ENCODE measurements at places on chromosomes 12 and 14.
A peak's percentile ranks its signal among the peaks of the same experiment; 100 is the strongest.

DNA sequence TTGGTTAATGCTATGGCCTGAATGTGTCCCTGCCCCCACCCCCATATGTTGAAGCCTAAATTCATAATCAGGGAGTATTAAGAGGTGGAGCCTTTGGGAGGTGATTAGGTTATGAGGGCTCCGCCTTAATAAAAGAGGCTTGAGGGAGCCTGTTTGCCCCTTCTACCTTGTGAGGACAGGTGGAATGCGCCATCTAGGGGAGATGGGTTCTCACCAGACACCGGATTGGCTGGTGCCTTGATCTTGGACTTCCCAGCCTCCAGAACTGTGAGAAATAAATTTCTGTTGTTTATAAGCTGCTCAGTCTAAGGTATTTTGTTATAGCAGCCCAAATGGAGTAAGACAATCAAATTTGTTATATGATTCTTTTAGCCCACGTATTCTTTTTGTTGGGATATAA, 148.3 kb downstream of the PTCSC3 start:
- no peak for DNase-seq

- no peak for DNase-seq
Observed at GRCh38 chr12:96354326-96354725, 45.9 kb downstream of the CDK17 start.

DNA sequence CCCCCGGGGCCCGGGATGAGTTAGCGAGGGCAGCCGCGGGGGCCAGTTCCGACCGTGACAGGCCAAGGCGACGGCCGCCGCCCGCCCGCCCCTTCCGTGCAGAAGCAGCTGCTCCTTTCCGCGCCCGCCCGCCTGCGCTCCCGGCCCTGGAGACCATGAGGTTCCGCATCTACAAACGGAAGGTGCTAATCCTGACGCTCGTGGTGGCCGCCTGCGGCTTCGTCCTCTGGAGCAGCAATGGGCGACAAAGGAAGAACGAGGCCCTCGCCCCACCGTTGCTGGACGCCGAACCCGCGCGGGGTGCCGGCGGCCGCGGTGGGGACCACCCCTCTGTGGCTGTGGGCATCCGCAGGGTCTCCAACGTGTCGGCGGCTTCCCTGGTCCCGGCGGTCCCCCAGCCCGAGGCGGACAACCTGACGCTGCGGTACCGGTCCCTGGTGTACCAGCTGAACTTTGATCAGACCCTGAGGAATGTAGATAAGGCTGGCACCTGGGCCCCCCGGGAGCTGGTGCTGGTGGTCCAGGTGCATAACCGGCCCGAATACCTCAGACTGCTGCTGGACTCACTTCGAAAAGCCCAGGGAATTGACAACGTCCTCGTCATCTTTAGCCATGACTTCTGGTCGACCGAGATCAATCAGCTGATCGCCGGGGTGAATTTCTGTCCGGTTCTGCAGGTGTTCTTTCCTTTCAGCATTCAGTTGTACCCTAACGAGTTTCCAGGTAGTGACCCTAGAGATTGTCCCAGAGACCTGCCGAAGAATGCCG, 699 bp downstream of the MGAT2 start:
- DNase-seq = peak; percentile 25

DNA sequence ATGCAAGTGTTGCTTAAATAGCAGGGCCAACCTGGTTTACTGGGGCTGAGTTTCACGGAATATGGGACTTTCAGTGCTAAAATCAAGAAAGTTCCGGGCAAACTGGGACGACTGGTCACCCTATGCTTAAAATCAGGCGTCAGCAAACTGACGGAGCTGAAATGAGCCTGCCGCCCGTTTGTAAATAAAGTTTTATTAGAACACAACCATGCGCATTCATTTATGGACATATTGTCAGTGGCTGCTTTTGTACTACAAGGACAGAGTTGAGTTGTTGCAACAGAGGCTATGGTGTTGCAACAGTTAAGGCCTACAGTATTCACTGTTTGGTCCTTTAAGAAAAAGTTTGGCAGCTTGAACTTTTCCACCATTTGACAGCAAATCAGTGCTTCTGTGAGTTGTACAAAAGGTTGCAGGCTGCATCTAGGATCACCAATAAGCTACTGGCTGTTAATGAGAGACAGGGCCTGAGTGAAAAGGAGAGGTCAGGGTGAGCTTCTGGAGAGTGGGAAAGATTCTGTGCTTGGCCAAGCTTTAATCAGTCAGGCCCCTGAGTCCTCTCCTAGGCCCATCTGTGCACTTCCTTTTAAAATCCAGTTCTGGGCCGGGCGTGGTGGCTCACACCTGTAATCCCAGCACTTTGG, 13.3 kb downstream of the SELPLG start:
- DNase-seq = no peak

DNA sequence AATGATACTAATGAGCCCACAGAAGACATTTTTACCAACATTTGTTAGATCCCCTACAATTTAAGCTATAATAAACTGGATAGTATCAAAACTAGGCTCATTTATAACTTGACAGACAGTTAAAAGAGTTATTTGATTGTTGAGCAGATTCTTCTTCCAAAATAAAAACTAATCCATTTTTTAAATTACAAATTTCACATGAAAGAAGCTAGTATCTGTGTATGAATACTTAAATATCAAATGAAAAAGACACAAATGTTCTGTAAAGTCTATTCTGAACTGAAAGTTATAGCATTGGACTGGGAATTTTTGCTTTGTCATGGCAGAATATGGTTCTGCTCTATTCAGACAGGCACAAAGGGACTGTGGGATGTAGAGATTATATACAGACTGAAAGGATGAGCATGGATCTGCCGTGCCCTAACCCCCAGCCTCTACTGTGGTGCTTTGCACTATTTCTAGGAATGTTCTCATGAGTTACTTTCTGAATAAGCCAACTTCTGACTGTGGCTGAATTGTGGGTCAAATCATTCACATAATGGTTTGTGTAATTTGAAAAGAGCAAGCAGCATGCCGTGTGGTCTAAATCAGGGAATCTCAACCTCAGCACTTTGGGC, 352.7 kb downstream of the KCNH5 start:
- DNase-seq = no peak

GRCh38 chr14:52112336-52113018, 43.6 kb upstream of the NID2 start:
- no peak for DNase-seq

GRCh38 chr14:21997300-21997699, 323.7 kb upstream of the OR4E1 start:
- peak; percentile 47 for DNase-seq

DNA sequence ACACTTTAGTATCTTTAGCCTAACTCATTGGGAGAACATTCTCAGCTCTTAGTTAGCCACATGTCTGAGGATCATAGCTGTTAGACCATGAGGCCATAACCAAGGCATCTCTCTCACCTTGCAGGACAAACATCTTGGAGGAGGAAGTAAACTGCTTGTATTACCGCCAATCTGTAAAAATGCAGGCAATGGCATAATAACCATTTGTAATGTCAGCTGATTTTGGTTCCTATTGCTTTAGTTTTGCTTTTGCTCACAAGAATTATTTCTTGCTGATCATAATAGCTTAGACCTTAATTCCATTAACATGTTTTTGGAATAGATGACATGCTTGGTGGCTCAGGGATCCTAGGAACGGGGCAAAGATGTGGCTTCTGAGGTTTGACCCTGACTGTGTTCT, 16.4 kb upstream of the GSG1 start:
- DNase-seq = no peak

DNA sequence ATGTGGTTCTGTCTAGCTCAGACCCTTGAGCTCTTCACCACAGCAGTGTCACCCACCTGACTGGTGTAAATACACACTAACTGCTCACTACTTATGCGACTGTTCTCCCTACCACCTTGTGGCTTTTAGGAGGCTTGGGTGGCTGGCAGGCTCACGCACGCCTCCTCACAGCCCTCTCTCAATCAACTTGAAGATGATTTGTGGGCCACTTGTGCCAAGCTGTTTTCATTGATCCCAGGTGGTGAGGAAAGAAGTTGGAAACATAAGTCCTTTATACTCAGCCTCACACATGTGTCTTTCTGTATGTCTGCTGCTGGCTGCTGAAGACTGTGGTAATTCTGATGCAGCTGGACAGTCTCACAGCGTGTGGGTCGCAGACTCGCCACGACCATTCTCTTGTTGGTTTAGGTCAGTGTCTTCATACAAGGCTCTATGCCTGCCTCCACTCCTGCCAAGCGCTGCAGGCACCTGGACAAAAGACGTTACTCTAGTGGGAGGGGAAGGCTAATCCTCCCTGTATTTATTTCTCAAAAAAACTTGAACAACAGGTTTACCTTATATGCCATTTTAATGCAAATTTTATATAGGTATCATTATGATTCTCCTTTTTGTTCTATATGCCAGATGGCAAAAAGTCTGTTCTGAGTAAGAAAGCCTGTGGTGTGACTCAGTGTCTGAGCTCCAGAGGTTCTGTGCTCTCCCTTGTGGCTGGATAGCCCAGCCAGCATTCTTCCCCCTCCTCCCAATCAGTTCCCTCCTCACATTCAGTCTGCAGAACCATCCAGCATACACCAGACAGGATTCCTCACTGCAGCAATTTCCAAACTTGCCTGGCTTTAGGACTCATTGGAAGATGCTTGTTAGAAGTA, 115.6 kb downstream of the DIP2B start:
- no peak for DNase-seq

- DNase-seq = no peak
Observed at GRCh38 chr14:99380991-99381687, 99.5 kb downstream of the SETD3 start.

DNA sequence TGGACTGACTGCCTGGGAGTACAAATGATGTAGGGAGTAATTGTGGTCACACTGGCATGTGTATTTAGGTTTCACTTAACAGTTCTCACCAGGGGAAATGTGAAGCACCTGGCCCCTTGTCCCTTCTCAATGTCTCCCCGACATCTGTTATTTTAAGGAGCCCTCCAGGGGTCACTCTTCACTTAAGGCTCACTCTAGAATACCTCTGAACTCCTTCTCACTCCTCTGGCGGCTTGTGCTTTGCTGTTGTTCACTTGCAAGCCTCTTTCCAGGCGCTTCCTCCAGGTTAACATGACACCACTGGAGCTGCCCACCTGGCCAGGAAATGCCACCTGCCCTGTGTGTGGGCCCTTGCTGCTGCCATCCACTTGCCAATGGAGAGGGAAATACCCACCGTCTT, 56.5 kb upstream of the GZMB start:
- DNase-seq = peak; percentile 24

- no peak for DNase-seq
Observed at GRCh38 chr12:132359971-132360370, 30.6 kb upstream of the GALNT9 start.

- no peak for DNase-seq
Observed at GRCh38 chr14:21320913-21321312, 41.0 kb downstream of the RPGRIP1 start.

- no peak for DNase-seq
Observed at GRCh38 chr12:111256629-111257434, 112.1 kb downstream of the PHETA1 start.

DNA sequence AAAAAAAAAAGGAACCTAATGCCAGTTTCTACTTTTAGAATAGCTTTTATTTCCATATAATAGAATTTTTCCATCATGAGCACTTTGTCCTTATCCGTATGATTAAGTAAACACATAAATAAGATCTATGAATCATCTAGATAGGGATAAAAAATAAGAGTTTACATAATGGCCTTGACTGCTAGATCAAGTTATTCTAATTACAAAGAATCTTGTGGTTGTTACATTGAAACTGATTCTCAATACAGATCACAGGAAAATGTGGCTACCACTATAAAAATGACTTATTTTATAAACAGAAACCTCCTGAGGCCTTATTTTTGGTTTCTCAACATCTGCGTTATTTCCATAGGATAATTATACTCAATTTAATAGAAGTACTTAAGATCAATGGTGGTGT, 34.4 kb upstream of the NDUFA12 start:
- DNase-seq = no peak

GRCh38 chr12:6950811-6951540, at the start of gene PTPN6:
PTPN6 (plus strand) TSS chr12:6951356; CDS start chr12:6951513, 157 bp downstream.
- peak; percentile 56 for DNase-seq

- DNase-seq = peak; percentile 50
Observed at GRCh38 chr12:107134558-107134957, 41.2 kb upstream of the CRY1 start.

GRCh38 chr14:47676315-47676617, 861 bp upstream of the MDGA2 start:
- no peak for DNase-seq

GRCh38 chr12:90250766-90251165, 542.1 kb upstream of the ATP2B1 start:
- no peak for DNase-seq

DNA sequence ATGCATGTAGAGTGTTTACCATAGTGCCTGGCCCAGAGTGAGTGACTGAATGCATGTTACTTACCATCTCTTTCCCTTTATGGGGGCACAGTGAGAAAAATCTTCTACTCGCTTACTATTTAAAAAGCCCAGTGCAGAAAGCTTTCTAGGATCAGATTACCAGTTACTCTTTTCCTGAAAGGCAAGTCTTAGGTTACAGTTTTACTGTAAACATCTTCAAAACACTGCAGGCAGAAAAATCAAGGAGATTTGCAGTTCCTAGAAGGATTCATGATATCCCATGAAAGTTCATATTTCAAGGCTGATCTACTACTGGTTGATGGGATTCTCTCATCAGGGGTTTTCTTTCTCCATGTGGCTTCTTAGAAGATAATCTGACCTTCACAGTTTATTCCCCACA, 29.3 kb upstream of the DAAM1 start:
- DNase-seq = no peak

- no peak for DNase-seq
Observed at GRCh38 chr12:57222286-57223190, 5.9 kb downstream of the NXPH4 start.

DNA sequence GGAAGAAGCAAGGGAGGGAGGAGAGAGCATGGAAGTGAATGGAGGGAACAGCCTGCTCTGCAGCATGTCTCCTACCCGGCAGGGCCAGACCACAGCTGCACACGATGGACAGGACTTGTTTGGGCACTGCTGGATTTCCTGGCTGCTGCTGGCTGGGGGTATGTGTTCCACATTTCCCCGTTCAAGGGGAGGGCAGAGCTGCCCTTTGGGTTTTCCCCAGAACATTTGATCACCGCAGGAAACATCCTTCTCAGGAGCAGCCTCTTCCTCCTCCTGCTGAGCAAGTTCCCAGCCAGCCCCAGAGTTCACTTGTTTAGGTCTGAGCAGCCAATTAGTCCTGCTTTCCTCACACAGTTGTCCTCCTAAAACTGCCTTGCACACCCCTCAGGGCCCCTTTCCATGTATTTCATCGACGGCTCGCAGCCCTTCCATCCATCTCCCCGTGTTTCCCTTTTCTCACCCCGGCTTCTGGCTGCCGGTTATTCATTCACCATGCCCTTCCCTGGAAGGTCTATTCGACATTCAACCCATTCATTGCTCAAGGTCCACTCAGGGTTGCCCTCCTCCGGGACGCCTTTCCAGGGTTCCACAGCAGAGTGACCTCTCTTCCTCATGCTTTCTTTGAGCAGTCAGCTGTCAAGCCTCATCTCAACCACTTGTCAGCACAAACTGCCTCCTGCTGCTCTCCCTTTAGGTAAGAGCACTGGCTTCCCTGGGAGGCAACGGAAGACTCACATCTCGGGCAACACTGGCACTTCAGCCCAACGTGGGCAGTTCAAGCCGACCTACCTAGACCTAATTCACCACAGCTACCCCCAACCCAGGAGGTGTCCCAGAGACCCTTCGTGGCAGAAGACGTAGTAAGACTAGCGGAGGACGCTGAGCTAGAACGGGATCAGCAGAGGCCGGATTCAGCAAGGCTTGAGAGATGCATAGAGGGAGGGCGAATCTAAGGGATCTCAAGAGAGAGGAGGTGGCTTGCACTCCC, 20.1 kb upstream of the ANO2 start:
- no peak for DNase-seq

Measured in CD8-positive, alpha-beta memory T cell (primary cell).